ENCODE measurements at places on chromosomes 7 and 10. TPM values are rescaled to one million over a fixed set of nuclear protein-coding genes. Genes with fewer than 3 reads are reported as not detected.

Gene SLC26A3
- not detected for total RNA-seq

Gene HACD1
- 4.1 TPM for total RNA-seq

Gene ZWINT
- 2.4 TPM for total RNA-seq

Gene FGFBP3
- total RNA-seq: 1.4 TPM

Gene TSPAN33
- 11.6 TPM for total RNA-seq

Gene ANLN
- 9.4 TPM for total RNA-seq

Gene VSTM4
- total RNA-seq: 5.0 TPM

Gene PHF14
- 18.9 TPM for total RNA-seq

Gene SUGCT
- total RNA-seq: not detected
